ENCODE measurements at places on chromosomes 2 and 18.

- DNase-seq = no peak
These were observed 627 bp downstream of the RNF25 start for GRCh38 chr2:218671097-218671653.

GRCh38 chr2:85475799-85476490 is 57.4 kb downstream of the SH2D6 start:
- no peak for DNase-seq

DNA sequence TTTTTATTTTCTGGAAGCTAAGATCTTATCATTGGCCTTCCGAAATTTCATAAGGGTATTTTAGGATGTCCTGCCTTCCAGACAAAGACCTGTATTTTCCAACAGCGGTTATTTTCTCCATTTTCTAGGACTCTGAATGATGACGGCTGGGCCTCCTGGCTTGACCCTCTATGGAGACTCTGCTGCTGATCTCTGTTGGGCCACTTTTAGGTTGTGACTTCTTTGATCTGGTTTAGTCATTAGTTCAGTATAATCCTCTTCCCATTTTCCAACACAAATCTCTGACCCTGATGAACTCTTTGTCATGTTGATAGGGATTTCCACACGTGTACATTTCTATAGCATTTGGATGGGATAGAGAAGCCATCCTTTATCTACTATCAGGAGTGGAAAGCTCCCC is 93.7 kb downstream of the HS1BP3 start:
- no peak for DNase-seq

DNA sequence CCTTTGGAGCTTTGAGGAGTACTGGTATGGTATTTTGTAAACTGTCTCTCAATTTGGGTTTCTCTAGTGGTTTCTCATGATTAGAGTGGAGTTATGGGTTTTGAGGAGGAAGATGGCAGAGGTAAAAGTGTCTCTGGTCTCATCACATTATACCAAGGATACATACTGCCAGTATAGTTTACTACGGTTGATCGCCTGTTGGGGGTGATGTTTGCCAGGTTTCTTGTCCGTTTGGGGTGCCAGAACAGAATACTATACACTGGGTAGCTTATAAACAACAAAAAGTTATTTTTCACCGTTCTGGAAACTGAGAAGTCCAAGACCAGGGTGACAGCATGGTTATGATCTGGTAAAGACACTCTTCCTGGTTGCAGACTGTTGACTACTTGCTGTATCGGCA is 293.7 kb downstream of the NYAP2 start:
- no peak for DNase-seq

- peak; percentile 2 for DNase-seq
These were observed 132.0 kb upstream of the HDAC4 start for GRCh38 chr2:239532859-239533258.

DNA sequence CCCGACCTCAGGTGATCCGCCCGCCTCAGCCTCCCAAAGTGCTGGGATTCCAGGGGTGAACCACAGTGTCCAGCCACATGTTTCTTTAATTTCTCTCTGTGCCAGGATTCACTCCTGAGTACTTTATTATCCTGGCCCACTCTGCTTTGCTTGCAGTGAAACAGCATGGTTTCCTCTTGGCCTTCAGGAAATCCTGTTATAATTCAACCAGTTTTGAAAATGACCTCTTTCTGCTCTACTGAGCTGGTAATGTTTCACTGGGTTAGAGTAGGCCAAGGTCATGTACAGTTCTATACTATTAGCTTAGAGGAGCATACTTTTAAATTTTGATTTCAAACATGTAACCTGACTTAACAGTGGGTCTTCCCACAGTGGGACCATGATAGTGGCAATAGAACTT is 90.6 kb upstream of the PELI1 start:
- DNase-seq = no peak

GRCh38 chr2:131056204-131056931 is 36.9 kb downstream of the FAM168B start:
- peak; percentile 50 for DNase-seq

DNA sequence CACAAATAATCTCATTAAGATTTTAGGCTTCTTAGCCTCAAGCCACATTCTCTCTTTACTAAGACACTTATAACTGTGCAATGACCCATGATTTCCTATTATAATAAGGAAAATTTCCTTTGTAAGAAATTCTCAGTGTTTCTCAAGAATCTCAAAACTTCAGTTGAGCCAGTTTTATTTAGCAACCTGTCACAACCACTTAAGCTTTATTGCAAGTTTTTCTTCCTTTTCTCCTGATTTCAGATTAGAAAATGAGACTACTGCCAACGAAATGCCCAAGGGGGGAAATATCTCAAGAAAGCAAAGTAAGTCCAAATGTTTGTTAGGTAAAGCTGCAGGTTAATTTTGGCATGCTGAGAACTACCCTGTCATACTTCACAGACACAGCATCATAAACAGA is 178.5 kb downstream of the THADA start:
- no peak for DNase-seq

- DNase-seq = no peak
These were observed 161.5 kb downstream of the ZNF521 start for GRCh38 chr18:25190472-25190871.

GRCh38 chr2:96163768-96164429 is 18.7 kb upstream of the DUSP2 start:
- DNase-seq = no peak

- no peak for DNase-seq
These were observed 814.0 kb upstream of the ID2 start for GRCh38 chr2:7867867-7868266.

DNA sequence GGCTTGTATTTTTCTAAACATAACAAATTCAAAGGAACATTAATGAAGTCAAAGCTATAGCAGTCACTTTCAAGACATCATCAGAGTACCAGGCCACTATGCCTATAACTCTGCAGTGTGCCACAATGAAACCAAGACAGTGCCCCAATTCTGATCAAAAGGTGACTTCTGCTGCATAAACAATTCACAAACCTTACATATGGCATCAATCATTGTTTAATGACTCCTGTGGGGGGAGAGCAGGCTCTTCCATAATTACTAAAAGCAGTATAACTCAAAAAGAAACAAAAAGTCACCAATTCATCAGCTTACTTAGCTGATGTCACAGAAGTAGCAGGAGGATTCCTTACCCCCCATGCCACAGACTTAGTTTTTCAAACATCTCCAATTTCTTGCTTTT is 15.5 kb downstream of the LPIN2 start:
- no peak for DNase-seq
